ENCODE measurements at places on chromosomes 6 and 20. TPM values are rescaled to one million over a fixed set of nuclear protein-coding genes. Genes with fewer than 3 reads are reported as not detected.

DNA sequence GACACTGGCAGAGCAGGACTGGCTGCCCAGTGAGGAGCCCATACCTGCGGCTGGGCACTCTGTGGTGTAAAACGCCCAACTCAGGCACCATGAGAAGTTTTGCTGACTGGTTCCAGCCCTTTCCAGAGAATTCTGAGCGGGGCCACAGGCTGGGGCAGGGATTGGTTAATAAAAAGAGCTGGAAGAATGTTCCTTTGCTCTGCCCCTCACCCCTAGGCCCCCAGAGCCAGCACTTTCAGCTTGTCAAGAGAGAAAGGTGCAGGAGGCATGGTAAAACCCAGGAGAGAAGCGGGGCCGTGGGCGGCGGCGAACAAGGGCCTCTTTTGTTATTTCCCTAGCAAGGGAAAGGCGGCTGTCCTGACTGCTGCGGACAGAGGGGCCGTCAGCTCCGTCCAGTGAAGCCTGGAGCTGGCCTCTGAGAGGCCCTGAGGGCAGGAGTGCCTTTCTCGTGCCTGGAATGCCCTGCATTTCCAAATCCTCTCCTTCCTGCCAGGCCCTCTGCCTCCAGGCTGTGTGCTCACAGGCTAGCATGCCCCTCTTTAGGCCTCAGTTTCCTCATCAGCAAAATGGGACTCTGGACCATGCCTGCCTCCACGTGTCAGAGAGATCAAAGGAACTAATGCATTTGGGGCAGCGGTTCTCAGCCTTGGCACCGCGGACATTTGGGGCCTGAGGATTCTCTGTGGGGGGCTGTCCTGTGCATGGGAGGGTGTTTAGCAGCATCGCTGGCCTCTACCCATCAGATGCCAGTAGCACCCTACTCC, 12.9 kb downstream of the SLC13A3 start:
- DNase-seq = no peak

DNA sequence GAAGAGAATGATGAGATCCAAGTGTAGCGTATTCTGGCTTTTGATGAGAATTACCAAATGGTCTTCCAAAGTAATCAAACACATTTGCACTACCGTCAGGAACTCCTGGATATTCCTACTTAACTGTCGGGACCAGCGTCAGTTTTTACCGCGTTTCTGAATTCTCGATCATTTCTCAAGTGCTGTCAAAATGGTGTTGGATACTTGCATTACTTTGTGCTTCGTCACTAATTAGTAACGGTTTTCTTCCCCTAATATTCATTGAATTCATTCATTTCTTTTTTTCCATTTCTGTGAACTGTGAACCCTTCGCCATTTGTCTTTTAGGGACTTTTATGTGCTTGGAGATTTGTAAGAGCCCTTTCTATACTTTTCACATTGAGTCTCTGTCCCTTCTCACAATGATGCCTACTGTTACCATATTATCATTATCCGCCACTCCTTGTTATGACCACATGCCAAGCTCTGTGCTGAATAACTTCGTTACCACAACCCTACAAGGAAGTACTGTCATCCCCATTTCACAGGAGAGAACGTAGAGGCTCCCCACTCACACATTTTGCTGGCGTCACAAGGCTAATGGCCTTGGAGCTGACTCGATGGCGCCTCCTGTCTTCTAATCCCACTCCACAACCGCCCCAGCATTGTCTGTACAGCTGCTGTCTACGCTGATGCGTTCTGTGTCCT, 74.2 kb upstream of the QKI start:
- DNase-seq = no peak

- DNase-seq = no peak
Observed at GRCh38 chr6:124795643-124796463, 166.4 kb upstream of the RNF217 start.

- no peak for DNase-seq
Observed at GRCh38 chr6:168404560-168404959, 36.4 kb upstream of the SMOC2 start.

- DNase-seq = no peak
Observed at GRCh38 chr20:36004045-36004444, 35.7 kb downstream of the CNBD2 start.

DNA sequence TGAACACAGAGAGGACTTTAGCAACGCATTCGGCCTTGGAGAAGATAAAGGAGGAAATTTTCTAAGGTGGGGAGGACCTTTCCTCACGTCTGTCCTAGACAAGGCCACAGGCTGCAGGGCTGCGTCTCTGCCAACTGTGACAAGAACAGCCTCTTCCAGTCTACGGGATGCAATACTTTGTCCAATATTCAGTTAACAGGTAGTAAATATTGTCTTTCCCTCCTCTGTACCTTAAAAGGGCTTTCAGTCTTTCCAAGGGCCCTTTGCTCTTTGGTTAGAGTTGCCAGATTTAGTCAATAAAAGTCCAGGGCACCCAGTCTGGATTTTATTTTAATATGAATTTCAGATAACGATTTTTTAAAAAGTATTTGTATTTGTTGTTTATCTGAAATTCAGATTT, 78.2 kb downstream of the ELOVL4 start:
- no peak for DNase-seq

GRCh38 chr6:135087803-135088202, 33.2 kb upstream of the HBS1L start:
- DNase-seq = no peak

DNA sequence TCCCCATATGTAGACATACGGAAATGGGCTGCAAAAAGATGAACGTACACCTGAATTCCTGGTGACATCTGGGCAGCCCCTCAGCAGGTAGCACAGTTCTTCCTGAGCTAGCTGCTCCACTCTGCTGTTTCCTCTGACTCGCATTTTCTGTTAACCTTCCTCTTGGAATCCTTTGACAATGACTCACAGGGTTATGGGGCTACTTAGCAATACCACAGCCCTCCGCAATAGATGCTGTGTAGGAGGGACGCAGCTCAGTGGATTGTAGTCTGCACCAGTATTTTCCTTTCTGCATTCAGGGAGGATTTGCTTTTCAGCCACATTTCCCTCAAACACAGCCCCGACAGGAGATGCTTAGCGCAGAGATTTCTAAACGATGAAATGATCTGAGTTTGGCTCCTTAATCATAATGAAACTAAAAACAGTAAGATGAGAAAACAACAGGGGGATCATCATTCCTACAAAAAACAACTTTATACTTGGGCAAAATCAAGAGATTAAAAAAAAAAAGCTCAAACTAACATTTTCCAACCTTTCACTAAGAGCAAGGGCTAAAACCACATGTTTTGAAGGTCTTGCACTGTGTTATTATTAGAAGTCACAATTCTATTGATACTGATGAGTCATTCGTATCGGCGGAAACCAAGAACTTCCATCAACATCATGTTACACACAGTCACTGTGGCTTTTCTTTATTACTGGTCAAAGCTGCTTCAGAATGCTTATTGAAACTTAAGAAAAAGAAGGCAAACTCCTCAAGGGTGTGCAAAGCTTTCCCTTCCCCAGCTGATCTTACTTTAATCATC, 12.2 kb downstream of the BACH2 start:
- DNase-seq = no peak

DNA sequence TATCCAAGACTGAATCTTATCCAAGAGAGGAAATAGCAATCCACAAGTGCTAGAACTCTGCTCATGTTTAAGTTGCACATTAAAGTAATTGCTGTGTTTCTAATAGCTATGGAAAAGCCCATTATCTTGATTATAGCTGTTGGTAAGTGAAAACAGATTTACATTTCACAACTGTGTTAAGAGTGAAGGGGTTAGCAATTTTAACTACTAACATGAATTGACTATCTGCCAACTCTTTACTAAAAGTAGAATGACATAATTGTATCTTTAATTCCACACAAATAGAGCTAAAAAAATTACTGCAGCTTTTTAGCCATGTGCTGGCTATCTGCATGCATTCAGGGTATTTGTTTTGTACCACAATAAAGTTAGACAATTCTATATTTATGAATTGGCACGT, 277.9 kb upstream of the IRAK1BP1 start:
- DNase-seq = no peak

- DNase-seq = no peak
Observed at GRCh38 chr6:137693711-137694110, 173.3 kb upstream of the TNFAIP3 start.

- no peak for DNase-seq
Observed at GRCh38 chr6:109477725-109478124, 5.3 kb downstream of the ZBTB24 start.

DNA sequence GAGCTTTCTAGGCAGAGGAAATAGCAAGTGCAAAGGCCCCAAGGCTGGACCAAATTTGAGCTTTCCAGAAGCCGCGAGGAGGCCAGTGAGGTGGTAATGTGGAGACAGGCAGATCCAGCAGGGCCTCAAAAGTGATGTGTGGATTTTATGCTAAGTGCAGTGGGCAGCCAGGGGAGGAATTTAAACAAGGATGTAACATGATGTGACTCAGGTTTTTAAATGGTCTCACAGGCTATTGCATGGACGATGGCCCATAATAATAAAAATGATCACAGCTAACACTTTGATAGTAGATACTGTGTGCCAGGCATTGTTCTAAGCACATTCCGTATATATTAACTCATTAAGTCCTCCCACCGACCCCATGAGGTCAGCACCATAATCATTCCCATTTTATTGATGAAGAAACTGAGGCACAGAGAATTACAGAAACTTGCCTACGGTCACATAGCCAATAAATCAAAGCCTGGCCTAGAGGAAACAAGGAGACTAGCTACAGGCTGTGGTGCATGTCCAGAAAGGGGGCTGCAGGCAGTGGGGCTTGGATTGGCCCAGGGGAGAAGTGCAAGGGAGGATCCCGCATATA, 18.0 kb upstream of the PREX1 start:
- no peak for DNase-seq

DNA sequence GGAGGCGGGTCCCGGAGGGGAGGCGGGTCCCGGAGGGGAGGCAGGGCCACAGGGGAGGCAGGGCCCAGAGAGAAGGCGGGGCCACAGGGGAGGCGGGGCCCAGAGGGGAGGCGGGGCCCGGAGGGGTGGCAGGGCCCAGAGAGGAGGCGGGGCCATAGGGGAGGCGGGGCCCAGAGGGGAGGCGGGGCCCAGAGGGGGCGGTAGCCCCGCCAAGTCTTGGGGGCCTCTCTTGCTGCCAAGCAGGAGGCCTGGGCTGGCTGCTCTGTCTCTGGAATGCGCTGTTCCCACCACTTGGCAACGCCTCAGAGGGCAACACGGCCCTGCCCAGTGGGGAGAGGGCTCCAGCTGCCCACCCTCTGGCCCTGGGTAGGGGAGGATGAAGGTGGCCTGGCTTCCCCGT, 80.5 kb downstream of the YTHDF1 start:
- DNase-seq = no peak

- no peak for DNase-seq
Observed at GRCh38 chr6:40343877-40344565, 243.1 kb downstream of the LRFN2 start.

DNA sequence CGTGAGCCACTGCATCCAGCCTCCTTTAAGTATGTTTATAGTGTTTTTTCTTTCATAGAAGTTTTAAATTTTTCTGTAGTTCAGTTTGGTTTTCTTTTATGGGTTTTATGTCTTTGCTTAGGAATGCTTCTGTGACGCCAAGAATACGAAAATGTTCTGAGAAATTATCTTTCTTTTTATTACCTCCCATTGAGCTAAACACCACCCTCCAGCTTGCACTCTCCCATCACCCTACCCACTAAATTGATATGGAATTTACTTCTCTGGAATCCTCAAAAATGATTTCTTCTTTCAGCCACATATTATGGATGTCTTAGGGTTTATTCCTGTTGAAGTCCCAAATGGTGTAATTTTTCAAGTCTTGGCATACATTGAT, 38.1 kb downstream of the JARID2 start:
- DNase-seq = no peak

DNA sequence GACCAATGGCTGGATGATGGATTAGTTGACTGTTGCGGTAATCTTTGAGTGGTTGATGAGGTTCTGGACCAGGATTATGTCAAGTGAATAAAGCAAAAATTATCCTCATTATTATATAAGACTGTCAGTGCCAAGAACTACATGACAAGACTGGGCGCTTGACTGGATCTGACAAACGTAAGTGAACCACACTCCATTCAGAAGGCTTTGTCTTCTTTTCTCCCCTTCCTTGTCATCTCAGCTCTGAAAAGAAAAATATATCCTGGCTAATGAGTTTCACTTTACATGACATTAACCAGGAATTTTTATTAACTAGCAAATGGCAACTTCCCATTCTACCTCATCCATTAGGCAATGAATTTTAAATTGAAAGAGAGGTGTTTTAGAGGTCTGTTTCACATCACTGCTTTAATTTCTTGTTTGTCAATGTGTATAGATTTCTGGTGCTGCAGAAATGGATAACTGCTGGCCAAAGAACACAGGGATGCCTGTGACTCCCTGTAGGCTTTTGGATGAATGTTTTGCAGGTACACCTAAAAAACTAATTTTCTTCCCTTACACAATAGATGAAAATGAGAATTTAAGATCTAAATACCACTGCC, 150.1 kb downstream of the ELOVL4 start:
- no peak for DNase-seq

DNA sequence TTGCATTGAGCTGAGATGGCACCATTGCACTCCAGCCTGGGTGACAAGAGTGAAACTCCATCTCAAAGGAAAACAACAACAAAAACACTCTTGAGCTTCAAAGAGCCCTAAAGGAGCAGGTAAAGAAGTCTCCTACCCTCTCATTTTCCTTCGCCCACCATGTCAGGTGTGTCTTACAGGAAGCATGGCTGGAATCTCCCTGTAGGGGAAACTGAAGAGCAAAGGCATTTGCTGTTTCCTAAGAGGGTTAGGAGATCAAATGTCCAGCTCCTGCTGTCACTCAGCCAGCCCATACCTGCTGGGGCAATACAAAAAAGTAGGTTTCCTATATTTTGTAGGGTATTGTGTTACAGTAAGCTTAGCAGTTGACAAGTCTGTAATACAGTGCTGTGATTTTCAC, 43.3 kb downstream of the SPATA2 start:
- DNase-seq = no peak

DNA sequence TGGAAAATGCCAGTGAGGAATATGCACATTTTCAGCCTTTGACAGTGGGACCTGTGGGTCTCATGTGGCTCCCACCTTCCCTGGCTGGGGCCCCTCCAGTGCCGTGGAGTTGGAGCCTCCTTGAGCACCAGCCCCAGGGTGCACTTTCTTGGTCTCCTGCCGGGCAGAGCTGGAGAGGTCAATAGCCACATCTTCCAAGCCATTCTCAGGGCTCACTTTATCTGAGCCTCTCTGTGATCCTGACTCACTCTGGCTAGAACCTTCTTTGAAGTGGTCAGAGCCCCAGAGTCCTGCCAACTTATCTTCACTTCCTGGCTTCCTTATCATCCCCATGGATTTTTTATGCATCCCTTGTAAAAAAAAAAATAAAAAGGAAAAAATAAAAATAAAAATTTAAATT, 5.7 kb downstream of the VSX1 start:
- DNase-seq = no peak

Gene SLC35D3
- 0.20 TPM for polyA plus RNA-seq

Gene DEFB129
- not detected for polyA plus RNA-seq

Gene NKAIN2
- 16.1 TPM for polyA plus RNA-seq

Gene NTSR1
- 1.4 TPM for polyA plus RNA-seq

Gene PPIL6
- 19.1 TPM for polyA plus RNA-seq

Gene ZNF391
- polyA plus RNA-seq = 13.3 TPM

Gene CYB5R4
- 9.7 TPM for polyA plus RNA-seq

Gene APOM
- 106 TPM for polyA plus RNA-seq

Gene EXOC2
- 25.6 TPM for polyA plus RNA-seq
